ENCODE measurements at places on chromosomes 5 and 9. TPM values are rescaled to one million over a fixed set of nuclear protein-coding genes. Genes with fewer than 3 reads are reported as not detected.

EGFLAM gene
- total RNA-seq, result 6.8 TPM

IRX4 gene
- not detected for total RNA-seq

GRCh38 chr5:41527201-41527779 lies 16.9 kb upstream of the PLCXD3 start:
- no peaks in the 10 kb centered on the region for H3K27me3 ChIP-seq
- H3K27ac ChIP-seq, result no peak overlapping the region
- H3K36me3 ChIP-seq, result no peaks in the 10 kb centered on the region
- DNase-seq, result no peak

DNA sequence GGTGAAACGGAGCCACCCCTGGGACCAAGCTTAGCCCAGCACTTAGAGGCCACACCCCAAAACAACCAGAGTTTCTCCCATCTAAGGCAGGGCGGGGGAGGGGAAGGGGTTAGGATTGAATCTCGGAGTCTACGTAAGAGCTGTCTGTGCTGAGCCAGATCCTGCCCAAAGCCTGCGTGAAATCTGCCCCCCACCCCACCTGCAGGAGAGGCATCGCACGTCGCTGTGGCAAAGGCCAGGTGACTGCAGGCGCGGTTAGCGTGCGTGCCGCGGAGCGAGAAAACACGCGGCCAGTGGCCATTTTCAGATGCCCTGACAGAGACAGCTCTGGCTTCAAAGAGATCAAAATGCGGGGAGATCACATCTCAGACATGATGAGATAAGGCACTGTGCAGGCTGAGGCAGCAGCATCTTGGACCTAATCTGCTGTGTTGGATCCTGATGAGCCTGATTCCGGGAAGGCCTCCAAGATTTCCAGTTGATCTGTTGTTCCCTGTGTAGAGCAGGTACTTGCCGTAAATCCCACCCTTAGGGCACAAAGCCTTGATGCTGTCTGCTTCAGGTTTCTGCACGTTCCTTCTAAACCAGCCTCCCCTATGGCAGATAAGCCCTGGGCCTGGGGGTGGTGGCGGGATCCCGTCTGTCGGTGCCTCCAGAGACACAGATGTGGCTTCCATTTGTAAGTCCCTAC lies 2.5 kb upstream of the QSOX2 start:
- no peak overlapping the region for H3K4me3 ChIP-seq
- no peak overlapping the region for H3K27ac ChIP-seq
- peaks cover 23% of the 10 kb centered on the region for H3K4me1 ChIP-seq
- H3K27me3 ChIP-seq, result peaks cover 10% of the 10 kb centered on the region
- H3K36me3 ChIP-seq, result no peaks in the 10 kb centered on the region

BSPRY gene
- 3.4 TPM for total RNA-seq

CSF1R gene
- total RNA-seq, result 0.27 TPM

ZFP37 gene
- total RNA-seq, result 8.2 TPM

DNA sequence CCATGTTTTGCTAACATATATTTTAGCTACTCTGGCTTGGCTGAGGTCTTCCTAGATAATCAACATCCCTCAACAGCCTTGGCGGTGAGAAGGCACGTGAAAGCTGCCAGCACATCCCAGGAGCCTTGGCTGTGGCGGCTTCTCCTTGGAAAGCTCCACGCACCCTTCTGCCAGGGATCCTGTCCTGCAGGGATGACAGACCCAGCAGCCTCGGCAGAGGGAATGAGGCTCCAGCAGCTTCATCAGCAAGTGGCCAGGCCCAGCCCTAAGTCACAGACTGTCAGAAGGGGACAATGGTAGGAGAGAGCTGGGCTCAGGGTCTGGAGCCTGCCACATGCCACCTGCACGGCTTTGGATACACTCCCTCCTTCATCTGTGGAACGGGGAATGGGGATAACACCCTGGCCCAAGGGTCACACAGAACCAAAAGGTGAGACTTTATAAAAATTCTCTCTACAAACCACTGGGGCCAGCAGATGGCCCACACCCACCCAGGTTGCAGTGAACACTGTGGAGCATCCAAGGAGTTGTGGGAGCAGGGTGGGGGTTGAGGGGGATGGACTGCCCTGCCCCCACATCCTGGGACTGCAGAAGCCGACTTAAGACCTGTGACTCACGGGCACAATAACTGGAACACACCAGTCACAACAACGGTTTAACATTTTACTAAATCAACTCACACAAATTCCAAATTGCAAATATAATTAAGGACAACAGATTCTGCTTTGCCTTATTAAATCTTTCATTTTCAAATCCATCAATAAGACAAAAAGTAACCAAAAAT lies 65.1 kb downstream of the MACROH2A1 start:
- no peak for DNase-seq
- H3K36me3 ChIP-seq, result peaks cover 4% of the 10 kb centered on the region
- peak overlapping the region; percentile 52 for H3K27ac ChIP-seq

TLN1 gene
- 224 TPM for total RNA-seq

CMYA5 gene
- total RNA-seq, result 6.7 TPM

ELAVL2 gene
- total RNA-seq, result 1.4 TPM

DNA sequence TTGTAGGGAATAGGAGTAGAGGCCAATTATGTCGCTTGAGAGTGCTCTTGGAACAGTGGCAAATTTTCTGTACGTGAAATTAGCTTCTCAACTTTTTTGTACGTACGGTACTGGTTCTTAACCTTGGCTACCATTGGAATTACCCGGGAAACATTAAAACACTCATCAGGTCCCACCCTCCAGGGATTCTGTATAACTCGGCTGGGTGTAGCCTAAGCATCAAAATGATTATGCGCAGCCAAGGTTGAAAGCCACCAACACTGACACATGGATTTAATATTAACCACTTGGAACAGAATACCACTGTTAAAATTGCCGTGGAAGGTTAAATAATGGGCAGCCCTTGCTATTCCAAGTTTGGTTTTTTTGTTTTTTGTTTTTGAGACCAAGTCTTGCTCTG lies 17.4 kb downstream of the DNAJA1 start:
- H3K4me1 ChIP-seq, result peaks cover 14% of the 10 kb centered on the region
- no peak for DNase-seq
- H3K4me3 ChIP-seq, result no peak overlapping the region
- H3K27me3 ChIP-seq, result no peaks in the 10 kb centered on the region

DNA sequence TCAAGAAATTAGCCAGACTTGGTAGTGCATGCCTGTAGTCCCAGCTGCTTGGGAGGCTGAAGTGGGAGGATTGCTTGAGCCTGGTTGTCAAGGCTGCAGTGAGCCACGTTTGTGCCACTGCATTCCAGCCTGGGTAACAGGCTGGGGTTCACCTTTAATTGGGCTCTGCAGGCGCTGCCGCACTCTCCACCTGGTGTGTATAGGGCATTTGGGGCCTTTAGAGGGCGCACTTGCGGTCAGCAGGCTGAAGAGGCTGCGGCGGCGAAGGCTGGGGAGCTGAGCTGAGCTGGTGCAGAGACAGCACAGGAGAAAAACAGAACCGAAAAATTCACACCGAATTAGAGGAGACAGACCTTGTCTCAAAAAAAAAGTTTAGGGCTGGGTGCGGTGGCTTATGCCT lies 31.2 kb downstream of the CDK7 start:
- DNase-seq, result no peak
- no peaks in the 10 kb centered on the region for H3K4me1 ChIP-seq
- H3K27me3 ChIP-seq, result no peaks in the 10 kb centered on the region
- peaks cover 33% of the 10 kb centered on the region for H3K36me3 ChIP-seq
- H3K27ac ChIP-seq, result no peak overlapping the region

DNA sequence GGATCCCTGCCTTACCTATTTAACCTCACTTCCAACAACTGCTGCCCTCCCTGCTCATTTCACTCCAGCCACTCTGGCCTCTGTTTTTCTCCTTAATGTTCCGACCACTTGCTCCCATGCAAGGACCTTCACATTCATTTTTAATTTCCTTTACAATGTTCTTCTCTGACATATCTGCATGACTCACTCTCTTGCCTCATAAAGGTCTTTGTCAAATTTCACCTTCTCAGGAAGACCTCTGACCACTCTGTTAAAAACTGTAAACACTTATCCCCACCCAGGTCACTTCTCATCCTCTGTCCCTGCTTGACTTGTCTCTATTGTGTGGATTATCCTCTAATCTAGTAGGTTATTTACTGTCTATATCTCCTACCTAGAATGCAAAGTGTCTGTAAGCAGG lies 751.2 kb downstream of the BRINP1 start:
- H3K4me1 ChIP-seq, result no peaks in the 10 kb centered on the region
- no peak for DNase-seq
- H3K36me3 ChIP-seq, result no peaks in the 10 kb centered on the region

- no peak for DNase-seq
- peaks cover 2% of the 10 kb centered on the region for H3K36me3 ChIP-seq
- no peak overlapping the region for H3K4me3 ChIP-seq
- H3K27me3 ChIP-seq, result no peaks in the 10 kb centered on the region
Observed at GRCh38 chr9:113520109-113520642, 56.6 kb downstream of the RGS3 start.

GRCh38 chr5:62649476-62650113 lies 71.0 kb downstream of the LRRC70 start:
- peaks cover 9% of the 10 kb centered on the region for H3K4me1 ChIP-seq
- peak overlapping the region; percentile 37 for H3K27ac ChIP-seq
- H3K36me3 ChIP-seq, result peaks cover under 1% of the 10 kb centered on the region
- H3K4me3 ChIP-seq, result no peak overlapping the region
- H3K27me3 ChIP-seq, result no peaks in the 10 kb centered on the region
- DNase-seq, result no peak

- H3K4me1 ChIP-seq, result peaks cover 6% of the 10 kb centered on the region
- peaks cover 3% of the 10 kb centered on the region for H3K36me3 ChIP-seq
- no peak overlapping the region for H3K4me3 ChIP-seq
- H3K27ac ChIP-seq, result no peak overlapping the region
- no peak for DNase-seq
Observed at GRCh38 chr5:79806741-79807140, 117.1 kb downstream of the CMYA5 start.

TLR4 gene
- total RNA-seq, result 0.78 TPM

GRCh38 chr9:135081264-135081660 lies 6.2 kb upstream of the OLFM1 start:
- no peak overlapping the region for H3K4me3 ChIP-seq
- H3K27me3 ChIP-seq, result peaks cover 95% of the 10 kb centered on the region
- DNase-seq, result no peak

DNA sequence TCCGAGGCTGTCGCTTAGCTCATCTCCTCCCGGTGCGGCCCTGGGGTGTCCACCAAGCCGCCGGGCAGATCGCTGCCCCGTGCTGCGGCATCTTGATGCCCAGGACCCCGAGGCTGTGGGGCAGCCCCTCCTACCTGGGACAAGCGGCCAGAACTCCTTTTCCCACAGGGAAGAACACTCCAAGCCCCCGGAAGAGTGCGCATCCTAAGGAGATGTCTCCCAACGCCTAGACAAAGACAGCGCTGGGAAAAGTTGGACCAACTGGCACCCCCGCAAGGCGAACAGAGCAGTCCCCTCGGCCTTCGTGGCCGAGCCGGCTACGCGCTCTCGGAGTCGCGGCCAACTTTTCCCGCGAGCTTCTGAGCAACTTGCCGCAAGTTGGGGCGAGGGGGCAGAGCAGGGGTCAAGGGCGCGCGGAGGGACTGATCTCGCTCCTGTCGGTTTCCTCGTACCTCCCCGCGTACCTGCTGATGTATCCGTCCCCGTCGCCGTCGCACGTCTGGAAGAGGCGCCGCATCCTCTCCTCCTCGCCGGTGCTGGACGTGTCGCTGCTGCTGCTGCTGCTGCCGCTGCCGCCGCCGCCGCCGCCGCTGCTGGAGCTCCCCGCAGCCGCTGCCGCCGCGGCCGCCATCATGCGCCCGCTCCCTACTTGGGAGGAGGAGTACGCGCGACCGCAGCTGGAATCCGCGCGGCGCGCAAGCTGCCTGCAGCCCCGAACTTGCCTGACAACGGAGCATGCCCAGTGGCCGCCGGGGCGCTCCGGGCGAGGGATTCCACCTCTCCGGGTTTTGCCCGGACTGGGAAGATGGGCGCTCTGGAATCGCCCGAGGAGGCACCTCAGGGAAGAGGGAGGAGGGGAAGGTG lies at the start of gene MCC:
Gene MCC (minus strand): TSS at position 673 of the 864 bp plus-strand sequence.
- H3K36me3 ChIP-seq, result peaks cover 12% of the 10 kb centered on the region
- DNase-seq, result peak; percentile 74
- H3K4me1 ChIP-seq, result peaks cover 6% of the 10 kb centered on the region
- H3K27ac ChIP-seq, result peak within 1 kb of the TSS; percentile 34

CARD9 gene
- 3.6 TPM for total RNA-seq

CSF2 gene
- total RNA-seq, result not detected

C5orf34 gene
- total RNA-seq, result 4.1 TPM

GRCh38 chr5:171149772-171150171 lies 159.3 kb upstream of the TLX3 start:
- H3K27ac ChIP-seq, result no peak overlapping the region
- no peaks in the 10 kb centered on the region for H3K36me3 ChIP-seq
- H3K4me3 ChIP-seq, result no peak overlapping the region
- no peak for DNase-seq

GABRP gene
- total RNA-seq, result 327 TPM

DNA sequence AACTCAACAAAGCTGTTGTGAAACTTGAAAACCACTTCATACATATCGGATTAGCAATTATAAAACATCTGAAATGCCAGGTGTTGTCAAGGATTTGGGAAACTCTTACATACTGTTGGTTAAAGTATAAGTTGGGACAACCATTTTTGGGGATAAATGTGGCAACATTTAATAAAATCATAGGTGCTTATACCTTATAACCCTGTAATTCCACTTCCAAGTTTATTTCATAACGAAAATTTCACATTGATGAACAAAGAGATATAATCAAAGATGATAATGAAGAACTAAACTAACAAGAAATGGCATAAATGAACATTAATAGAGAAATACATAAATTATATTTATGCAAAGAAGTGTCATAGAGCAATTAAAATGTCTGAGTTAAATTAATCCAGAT lies 54.3 kb downstream of the ANKRD55 start:
- no peaks in the 10 kb centered on the region for H3K36me3 ChIP-seq
- no peaks in the 10 kb centered on the region for H3K27me3 ChIP-seq
- no peak overlapping the region for H3K27ac ChIP-seq
- H3K4me3 ChIP-seq, result no peak overlapping the region
- H3K4me1 ChIP-seq, result peaks cover 6% of the 10 kb centered on the region
- no peak for DNase-seq

OR1J2 gene
- not detected for total RNA-seq

SNCB gene
- total RNA-seq, result not detected

DNA sequence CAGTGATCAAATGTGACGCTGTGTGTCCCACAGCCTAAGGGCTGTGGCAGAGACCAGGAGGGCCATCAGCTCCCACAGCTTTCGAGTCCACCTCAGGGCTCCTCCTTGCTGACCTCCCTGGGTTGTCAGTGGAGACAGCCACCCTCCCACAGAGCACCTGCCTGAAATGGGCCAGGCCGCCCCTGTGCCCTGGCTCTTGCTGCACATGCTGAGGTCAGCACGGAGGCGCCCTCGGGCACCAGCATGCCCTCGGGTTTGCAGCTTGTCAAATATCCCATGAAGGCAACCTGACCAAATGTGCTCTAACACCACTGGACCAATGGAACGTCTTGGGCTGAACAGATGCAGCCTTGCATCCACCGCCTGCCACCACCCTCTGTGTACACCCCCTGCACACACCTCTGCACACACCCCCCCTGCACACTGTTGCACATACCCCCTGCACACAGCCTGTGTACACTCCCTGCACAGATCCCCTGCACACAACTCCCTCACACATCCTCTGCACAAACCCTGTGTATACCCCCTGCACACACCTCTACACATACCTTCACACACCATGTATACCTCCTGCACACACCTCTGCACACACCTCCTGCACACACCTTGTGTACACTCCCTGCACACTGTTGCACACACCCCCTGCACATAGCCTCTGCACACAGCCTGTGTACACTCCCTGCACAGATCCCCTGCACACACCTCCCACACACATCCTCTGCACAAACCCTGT lies 2.0 kb upstream of the CEP72 start:
- H3K27ac ChIP-seq, result no peak overlapping the region
- peaks cover 12% of the 10 kb centered on the region for H3K36me3 ChIP-seq
- H3K4me1 ChIP-seq, result peaks cover 16% of the 10 kb centered on the region

DCP2 gene
- total RNA-seq, result 98.6 TPM

Data from mesothelial cell of epicardium (in vitro differentiated cells).